RPMI8226 (cell line): ENCODE measurements at places on chromosomes 16 and 17.

- DNase-seq = no peak
Observed at GRCh38 chr16:50167556-50167955, 14.4 kb downstream of the TENT4B start.

DNA sequence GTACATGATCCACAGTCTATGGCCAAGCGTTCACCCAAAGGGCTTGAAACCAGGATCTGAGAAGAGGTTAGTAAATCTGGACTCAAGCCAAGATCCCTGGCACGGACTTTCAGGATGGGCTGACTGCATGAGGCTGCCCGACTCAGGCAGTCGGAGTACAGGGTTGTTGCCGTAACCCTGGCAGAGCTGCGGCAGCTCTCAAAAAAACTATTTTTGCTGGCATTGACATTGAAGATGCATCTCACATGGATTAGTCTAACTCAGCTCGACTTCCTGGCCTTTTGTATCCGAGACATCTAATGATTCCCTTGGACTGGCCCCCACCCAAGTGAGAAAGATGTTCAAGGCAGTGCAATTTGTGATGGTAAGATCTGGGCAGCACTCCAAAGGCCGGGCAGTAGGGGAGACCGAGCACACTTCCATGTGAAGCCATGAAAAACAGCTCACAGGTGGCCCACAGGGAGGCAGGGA is 6.2 kb downstream of the SLC47A1 start:
- DNase-seq = no peak

DNA sequence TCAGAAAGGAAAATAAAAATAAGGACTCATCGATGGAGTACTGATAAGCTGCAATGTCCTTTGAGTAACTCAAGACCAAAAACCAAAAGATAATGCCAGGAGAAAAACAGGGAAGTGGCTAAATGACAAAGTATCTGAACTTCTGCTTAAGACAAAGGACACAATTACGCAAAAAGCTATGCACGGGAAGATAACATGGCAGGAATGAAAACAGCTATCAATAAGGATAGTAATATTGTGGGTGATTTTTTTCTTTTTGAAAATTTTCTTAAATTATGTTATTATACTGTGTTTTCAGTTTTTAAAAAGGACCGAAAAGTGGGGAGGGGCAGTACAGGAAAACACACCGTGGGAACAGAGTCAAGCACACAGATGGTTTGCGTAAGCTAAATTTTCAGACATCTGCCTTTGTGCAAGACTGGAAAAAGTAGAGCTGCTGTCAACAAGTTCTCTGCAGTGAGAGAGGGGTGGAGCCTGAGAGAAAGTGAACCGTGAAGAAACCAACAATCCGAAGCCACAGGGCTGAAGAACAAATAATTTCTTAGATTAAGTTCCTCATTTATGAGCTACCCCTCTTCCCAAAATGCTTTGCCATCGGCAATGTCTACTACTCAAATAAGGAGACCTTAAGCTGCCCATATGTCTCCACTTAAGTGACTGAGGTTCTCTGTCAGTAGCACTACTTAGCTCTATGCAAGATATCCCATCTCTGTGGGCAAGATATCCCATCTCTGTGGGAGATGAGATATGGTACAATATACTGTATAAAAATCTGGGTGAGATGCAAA is 99.9 kb upstream of the CORO6 start:
- DNase-seq = peak; percentile 83

- DNase-seq = peak; percentile 92
Observed at GRCh38 chr17:42180922-42181850, at the start of gene KCNH4. Gene KCNH4 (minus strand): TSS chr17:42181142. CDS start chr17:42180945, 197 bp downstream.

DNA sequence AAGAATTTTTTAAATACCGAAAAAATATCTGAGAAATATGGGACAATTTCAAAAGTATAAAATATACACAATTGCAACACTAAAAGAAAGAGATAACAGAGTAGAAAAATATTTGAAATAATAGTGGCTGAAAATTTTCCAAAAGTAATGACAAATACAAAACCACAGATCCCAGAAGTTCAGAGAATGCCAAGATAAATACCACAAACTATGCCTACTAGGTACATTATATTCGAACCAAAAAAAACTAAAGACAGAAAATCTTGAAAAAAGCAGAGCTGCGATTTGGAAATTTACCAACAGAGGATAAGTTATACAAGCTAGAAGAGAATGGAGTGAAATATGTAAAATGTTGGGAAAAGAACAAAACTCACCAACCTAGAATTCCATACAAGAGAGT is 191.3 kb upstream of the ELAC2 start:
- no peak for DNase-seq

DNA sequence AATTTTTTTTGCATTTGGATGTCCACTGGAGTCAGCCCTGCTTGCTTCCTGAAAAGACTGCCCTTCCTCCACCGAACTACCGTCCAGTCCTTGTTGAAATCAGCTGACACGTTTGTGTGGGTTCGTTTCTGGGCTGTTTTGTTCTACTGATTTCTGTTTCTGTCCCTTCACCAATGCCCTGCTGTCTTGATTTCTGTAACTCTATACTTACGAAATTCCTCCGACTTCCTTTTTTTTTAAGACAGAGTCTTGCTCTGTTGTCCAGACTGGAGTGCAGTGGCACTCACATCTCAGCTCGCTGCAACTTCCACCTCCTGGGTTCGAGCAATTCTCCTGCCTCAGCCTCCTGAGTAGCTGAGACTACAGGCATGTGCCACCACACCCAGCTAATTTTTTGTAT is 8.4 kb upstream of the GAA start:
- DNase-seq = no peak

DNA sequence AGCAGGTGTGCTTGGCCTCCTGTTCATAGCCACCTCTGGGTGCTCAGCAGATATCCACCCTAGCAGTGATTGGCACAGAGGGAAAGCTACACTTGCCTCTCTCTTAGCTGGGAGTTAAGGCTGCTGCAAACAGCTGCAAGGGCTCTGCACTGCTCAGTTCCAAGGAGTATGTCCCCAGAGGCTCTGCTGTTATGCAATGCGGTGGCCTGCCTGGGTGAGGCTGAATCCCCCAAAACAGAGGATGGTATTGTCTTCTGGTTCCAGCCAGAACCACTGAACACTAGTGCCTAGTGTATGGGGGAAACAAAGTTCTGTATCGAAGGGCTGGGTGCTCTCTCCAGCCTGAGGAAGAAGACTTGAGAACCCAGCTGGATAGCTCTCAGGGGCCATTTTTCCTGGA is 16.8 kb downstream of the TMEM94 start:
- no peak for DNase-seq

GRCh38 chr16:12651765-12652512 is 151.7 kb downstream of the CPPED1 start:
- DNase-seq = no peak

GRCh38 chr16:71853413-71853812 is 7.6 kb downstream of the ATXN1L start:
- peak; percentile 96 for DNase-seq

- no peak for DNase-seq
Observed at GRCh38 chr16:30820952-30821421, 34.0 kb upstream of the ZNF629 start.

- DNase-seq = no peak
Observed at GRCh38 chr16:12420661-12421209, 383.0 kb downstream of the CPPED1 start.

- DNase-seq = peak; percentile 55
Observed at GRCh38 chr16:528111-529011, 849 bp downstream of the CAPN15 start.

GRCh38 chr16:855471-855870 is 54.9 kb upstream of the GNG13 start:
- DNase-seq = no peak

- DNase-seq = no peak
Observed at GRCh38 chr17:66270106-66270505, 32.3 kb upstream of the PRKCA start.

- no peak for DNase-seq
Observed at GRCh38 chr17:27091043-27091497, 202.8 kb upstream of the WSB1 start.

DNA sequence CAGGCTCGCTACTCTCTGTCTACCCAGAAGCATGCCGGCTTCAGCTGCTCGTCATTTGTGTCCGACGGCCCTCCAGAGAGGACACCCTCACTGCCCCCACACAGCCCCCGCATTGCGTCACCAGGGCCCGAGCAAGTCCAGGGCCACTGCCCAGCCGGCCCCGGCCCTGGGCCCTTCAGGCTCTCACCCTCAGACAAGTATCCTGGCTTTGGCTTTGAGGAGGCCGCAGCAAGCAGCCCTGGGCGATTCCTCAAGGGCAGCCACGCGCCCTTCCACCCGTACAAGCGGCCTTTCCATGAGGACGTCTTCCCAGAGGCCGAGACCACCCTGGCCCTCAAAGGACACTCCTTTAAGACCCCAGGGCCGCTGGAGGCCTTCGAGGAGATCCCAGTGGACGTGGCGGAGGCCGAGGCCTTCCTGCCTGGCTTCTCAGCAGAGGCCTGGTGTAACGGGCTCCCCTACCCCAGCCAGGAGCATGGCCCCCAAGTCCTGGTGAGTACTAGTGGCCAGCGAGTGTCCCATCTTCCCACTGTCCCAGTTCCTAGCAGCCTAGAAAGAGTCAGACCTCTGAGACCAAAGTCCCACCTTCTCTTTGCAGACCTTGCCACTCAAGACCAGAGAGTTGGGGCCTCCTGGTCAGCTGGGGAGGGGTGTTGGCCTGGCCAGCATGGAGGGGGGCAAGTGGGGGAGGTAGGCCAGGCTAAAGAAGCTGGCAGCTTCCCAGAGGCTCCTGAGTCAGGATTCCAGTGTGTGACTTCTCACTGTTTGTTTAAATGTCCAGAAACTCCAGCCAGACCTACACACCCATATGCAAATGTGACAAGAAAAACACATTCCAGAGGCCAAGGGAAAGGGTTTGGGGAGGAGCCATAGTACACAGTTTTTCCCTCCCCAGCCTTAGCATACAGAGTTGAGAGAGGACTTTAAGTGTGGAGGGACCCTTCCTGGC is 18.6 kb downstream of the FOXN1 start:
- DNase-seq = no peak
